ENCODE measurements at places on chromosomes 7 and 10.
A peak's percentile ranks its signal among the peaks of the same experiment; 100 is the strongest.

DNA sequence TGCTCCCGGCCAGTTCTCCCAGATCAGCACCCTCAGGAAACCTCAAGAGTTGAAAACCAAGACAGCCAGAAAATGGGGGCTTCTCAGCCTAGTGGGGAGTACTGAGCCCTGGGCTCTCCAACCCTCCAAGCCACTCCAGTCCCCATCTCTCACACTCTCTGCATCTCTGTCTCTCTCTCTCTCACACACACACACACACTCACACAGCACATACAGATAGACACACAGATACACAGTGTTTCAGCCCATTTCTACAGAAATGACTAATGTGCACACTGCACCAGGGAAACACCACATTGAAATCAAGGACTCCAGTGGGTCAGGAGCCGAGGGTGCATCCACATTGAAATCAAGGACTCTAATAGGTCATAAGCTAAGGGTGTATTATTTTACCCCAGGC is 107.5 kb downstream of the MKI67 start:
- DNase-seq: no peak

GRCh38 chr10:10010397-10010796 is 1007.3 kb upstream of the CELF2 start:
- DNase-seq: no peak

DNA sequence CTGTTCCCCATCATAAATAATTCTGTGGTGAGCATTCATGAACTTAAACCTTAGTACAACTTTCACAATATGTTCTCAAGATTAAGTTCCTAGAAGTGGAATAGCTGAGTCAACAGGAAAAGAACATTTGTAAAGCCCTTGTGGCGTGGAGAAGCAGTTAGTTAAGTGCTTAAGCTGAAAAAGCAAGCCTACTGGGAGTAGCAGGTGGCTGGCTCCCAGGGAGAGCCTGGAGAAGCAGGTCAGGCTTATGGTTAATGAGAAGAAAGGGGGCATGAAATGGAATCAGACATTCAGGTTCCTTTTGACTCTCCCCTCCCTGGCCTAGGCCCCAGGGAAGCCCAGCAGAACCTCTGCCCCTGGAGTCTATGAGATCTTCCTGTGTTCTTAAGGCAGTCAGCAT is 35.3 kb downstream of the VSTM4 start:
- DNase-seq: peak; percentile 68

GRCh38 chr7:4706384-4707216 is 24.5 kb downstream of the FOXK1 start:
- no peak for DNase-seq

- DNase-seq: no peak
Measured at GRCh38 chr7:146492017-146492416, 375.4 kb downstream of the CNTNAP2 start.

DNA sequence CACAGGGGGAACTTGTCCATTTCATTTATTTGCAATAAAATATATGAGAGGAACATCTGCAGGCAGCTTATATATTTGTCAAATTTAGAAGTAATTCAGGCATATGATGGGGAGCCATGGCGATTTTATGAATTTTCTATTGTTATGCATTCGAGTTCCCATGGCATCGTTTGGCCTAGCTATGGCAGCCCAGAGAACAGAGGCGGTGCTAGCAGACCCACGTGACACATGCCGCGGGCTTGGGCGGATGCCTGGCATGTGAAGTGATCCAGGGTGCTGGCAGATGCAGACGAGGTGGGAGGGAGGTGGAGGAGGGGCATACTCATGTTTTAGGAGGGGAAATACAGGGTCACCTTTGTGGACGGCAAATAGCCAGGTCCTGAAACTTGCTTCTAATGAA is 560.0 kb upstream of the GALNT17 start:
- DNase-seq: no peak

DNA sequence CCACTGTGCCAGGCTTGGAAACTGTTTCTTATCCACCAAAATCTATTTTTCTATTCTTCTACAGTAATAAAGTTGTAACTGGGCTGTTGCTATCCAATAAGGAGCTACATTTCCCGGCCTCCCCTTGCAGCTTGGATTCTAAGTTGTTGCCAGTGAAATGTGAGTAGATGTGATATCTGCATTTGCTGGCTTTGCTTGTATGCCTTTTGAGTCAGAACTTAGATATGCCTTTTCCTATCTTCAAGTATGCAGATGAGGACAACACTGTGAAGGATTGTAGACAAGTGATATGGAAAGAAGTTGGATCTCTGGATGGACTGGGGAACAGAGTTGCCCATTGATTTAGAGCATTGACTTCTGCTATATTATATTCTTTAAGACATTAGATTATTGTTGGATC is 236.9 kb downstream of the REEP3 start:
- no peak for DNase-seq

DNA sequence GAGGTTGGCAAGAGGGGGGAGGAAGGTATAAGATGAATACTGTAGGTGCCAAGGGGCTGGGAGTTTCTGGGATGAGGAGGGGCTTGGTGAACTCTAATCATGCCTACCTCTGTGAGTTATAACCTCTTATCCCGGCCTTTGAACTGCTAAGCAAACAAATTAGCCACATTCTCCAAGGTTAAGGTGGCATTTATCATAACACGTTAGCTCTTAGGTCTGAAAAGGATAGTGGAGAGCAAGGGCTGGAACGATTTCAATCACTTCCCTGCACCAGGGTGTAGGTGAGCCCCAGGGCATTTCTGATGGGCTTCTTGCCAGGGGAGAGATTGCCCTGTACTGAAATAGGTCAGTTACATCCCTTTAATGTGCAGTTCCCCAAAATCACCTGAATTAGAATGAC is 28.6 kb upstream of the DMBT1 start:
- DNase-seq: no peak

DNA sequence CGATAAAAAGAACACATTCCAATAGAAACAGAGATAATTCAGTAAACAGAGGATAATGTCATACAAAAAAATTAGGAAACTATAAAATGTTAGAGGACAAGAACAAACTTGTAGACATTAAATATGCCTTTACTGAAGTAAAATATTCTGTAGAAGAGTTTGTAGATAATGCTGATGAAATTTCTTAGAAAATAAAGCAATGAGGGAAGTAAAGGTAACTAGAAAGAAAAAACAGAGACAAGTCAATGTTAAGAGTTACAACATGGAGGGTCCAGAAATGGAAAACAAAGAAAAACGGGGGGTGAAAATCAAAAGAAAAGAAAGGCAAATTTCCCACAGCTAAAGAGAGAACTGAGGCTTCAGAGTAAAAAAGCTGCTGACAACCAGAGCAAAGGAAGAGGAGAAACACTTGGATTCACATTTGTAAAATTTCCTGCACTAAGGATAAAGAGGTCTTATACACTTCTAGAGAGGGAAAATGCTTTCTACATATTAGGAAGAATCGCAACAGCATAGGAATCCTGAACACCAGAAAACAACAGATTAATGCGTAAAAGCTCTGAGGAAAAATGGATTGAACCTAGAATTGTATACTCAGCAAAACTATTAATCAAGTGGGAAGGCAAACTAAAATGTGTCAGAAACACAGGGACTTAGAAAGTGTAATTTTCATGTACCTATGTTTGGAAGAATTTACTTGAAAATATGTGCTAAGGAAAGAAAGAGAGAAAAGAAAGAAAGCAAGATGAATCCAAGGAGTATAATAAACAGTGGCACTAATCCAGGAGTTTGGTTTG is 55.0 kb upstream of the AGR3 start:
- no peak for DNase-seq
